ENCODE measurements at places on chromosomes 11 and 22. TPM values are rescaled to one million over a fixed set of nuclear protein-coding genes. Genes with fewer than 3 reads are reported as not detected.

DRD4 gene
- total RNA-seq: 1.9 TPM

DNA sequence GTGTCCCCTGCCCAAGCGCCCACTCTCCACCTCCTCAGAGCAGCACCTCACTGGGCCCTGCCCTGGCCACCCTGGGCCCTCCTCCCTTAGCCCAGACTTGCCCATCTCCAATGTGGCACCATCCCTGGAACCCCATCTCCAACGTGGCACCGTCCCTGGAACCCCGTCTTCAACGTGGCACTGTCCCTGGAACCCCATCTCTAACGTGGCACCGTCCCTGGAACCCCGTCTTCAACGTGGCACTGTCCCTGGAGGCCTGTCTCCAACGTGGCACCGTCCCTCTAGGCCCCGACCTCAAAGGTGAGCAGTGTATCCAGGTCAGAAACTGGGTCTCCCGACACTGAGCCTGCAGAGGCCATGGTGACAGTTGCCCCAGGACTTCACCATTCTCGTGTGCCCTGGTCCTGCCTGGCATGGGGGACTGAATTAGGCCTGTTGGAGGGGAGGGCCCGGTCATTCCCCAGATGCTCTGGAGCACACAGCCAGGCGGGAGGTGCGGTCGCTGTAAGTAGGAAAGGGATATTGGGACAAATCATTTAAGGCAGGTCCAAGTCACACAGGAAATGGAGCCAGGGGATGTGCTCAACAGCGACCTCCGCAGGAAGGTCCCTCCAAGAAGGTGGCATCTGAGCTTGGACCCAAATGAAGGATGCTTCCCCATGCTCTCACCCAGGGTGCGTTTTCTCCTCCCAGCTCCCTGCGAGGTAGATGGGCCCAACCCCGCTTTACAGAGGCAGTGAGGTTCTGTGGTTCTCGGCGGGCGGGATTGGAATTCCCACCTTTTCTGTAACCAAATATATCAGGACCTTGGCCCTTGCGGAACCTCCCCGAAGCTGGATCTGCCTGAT, 2.4 kb upstream of the CTSD start:
- no peak for DNase-seq

DNA sequence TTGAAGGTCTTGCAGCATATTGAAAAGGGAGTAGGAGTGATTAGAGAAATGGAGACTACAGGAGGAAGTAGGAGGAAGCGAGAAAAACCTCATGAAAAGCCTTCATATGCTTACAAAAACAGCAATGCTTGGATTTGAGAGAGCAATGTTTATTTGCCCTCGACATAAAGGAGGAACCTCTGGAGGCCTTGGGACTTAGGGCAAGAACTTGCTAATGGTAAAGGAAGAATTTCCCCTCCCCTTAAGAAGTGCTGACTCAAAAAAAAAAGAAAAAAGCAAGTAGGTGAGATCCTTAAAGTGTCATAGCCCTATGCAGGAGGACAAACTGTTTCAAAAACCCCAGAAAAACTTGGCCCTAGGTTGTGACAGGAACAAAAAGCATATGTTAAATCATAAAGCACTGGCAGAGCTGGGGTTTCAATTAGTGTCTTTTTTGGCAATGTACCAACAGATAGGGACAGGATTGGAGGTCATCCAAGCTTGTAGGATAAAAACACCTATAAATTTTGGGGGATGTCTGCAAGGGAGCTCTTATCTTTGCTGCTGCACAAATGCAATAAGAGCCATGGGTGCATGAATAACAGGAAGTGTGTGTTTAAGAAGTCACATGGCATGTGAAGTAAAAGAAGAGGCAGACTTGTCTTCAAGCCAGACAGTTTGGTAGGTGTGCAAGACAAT, 4.9 kb downstream of the GLYAT start:
- DNase-seq: no peak

NRIP3 gene
- total RNA-seq: 0.27 TPM

MYBPC3 gene
- not detected for total RNA-seq

SNAP29 gene
- 26.3 TPM for total RNA-seq

OR5AS1 gene
- total RNA-seq: not detected

Measured in left colon (tissue), 2 donors.